LNCaP clone FGC (cell line): ENCODE measurements at places on chromosomes 16 and 17.

GRCh38 chr17:68910251-68910705 lies 44.9 kb downstream of the ABCA8 start:
- DNase-seq: no peak

DNA sequence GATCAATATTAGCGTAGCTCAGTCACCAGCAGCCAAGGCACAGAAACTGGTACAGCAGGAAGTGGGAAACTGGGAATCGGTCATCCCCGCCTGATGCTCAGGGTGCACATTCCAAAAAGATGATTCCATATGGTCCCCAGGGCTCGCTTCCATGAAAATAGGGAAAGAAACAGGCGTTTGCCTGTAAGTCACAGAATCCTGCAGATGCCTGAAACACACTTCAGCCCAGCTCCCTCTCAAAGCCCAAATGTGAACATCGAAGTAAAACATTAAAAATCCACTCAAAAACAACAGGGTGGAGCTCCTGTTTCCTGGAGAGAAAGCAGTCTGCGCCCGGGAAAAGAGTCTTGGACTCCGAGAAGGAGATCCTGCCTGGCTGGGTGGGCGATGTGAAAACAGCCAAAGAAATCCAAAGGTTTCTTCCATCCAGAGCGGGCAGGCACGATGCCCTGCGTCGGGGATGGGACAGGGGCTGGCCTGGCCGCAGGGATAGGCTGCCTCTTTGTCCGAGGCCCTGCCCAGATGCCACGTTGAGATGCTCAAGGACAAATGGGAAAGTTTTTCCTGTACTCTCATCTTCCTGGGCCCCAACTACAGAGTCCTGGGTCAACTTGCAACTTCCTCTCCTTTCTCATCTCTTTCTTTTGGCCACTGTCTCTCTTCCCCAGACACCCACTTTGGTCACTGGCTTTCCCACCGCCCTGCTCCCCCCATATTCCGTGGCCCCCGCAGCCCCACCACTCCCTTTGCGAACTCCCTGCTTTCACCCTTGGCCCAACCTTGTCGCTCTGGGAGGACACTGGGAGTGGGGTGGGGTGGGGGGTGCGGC lies 743 bp downstream of the WIPI1 start:
- DNase-seq: peak; percentile 51

DNA sequence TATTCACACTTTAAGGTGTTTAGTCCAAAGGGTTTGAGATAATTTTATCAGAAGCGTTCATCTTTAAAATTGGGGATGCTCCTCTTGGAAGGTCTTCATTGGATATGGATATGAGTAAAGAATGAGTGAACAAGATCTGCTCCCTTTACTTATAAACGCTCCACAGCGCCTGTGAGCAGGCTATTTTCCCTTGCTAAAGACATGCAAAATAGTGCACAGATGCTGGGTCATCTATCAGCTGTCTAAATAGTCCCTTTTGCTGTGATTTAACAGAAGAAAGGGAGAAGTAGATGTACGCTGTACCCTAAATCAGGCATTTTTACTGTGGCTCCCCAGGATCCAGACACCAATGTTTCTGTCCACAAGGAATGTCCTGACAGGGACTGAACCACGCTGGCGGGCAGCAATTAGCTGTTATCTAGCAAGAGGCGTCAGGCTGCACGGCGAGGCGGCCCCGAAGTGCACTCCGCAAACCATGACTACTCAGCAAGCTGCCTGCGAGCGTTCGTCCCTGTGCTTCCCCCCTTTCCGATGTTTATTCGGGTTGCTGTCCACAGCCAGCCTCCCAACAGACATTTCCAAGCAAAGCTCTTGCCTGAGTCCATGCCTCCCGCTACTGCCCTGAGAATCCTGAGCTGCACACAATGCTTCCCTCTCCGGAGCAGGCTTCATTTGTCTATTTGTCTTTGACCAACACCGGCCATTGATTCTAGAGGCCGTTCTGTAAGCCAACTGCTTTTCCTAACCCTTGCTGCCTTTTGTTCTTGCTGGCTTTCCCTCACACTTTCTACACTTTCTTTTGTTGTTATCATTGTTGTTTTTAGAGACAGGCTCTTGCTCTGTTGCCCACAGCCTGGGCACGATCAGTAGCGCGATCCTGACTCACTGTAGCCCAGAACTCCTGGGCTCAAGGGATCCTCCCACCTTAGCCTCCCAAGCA lies 55.7 kb upstream of the CNEP1R1 start:
- no peak for DNase-seq

DNA sequence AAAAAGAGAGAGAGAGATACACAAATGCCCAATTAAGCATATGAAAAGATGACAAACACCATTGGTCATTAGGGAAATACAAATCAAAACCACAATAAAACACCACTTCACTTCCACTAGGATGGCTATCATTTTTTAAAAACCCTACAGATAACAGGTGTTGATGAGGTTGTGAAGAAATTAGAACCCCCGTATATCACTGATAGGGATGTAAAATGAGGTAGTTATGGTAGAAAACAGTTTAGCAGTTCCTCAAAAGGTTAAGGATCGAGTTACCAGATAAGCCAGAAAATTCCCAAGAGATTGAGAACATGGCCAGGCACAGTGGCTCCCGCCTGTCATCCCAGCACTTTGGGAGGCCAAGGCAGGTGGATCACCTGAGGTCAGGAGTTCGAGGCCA lies 2.8 kb downstream of the P2RX5 start:
- DNase-seq: no peak

DNA sequence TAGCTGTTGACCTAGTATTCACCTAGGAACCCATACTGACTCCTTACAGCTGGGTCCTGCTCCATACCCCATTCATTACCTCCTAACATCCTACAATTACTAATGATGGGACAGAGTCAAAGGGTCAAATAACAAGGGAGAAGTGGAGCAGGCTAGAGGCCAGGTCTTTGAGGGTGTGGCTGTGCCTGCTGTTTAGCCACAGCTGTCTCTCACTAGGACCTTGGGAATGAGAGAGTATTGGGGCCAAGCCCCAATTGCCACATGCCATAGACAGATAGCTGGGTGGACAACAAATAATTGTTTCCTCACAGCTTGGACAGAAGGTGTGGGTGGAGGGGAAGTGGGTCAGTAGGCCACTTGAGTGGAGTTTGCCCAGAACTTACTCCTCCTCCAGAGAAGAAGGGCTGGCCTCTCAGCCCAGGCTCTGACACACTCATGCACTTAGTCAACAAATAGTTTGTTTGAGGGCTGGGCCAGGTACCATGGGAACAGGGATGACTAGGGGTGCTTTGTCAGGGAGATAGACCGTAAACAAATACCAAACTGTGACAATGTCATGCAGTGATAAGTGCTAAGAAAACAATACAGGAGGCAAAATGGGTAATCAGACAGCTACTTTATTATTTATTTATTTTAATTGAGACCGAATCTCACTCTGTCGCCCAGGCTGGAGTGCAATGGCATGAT lies 10.2 kb upstream of the CENPT start:
- DNase-seq: peak; percentile 35

GRCh38 chr17:62672957-62673356 lies 45.5 kb downstream of the MRC2 start:
- no peak for DNase-seq

- DNase-seq: no peak
Measured at GRCh38 chr16:84618581-84619460, 943 bp upstream of the COTL1 start.

- DNase-seq: no peak
Measured at GRCh38 chr16:85661740-85662481, 26.8 kb downstream of the GINS2 start.

- DNase-seq: no peak
Measured at GRCh38 chr17:48577946-48578615, at the start of gene HOXB4. Gene HOXB4 (minus strand): TSS chr17:48578350. CDS start chr17:48578319, 31 bp downstream.

DNA sequence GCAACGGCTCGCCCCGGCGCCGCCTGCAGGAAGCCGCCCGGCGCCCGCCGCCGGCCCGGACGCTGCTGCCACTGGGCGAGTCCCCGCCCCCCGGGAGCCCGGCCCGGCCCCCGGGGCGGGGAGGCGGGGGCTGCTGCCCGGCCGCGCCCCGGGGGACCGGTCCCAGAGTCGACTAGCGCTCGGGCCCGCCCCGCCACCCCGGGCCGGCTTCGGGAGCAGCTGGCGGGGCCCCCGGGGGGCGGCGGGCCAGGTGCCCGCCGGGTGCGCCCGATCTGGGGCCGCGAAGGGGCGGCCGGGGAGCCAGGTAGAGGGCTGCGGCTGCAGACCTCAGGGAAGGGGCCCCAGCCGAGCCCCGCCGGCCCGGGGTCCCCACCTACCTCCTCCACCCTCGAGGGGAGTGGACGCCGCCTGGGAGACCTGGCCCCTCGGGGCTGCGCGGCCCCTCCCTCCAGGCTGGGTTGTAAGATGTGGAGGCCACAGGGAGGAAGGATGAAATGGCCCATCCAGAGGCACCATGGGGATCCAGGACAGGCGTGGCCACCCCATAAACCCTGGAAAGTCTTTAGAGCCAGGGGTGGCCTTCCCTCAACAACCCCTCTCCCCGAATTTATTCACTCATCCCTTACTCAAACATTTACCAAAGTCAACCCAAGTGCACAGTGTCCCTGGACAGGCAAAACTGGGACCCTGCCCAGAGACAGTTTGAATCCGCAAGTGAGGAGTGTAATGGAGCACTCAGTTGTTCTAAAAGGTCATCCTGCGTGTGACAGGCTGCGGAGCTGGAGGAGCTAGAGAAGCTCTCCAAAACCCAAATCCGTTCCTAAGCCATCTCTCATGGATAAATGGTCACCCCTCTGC lies at the start of gene CDYL2:
Gene CDYL2 (minus strand): TSS at position 73 of the 858 bp plus-strand sequence. CDS start 425 bp downstream, outside the sequence.
- DNase-seq: no peak
